ENCODE measurements at places on chromosomes 5 and 9. TPM values are rescaled to one million over a fixed set of nuclear protein-coding genes. Genes with fewer than 3 reads are reported as not detected.

- H3K27me3 ChIP-seq: no peaks in the 10 kb centered on the region
- peaks cover 18% of the 10 kb centered on the region for H3K4me1 ChIP-seq
- no peaks in the 10 kb centered on the region for H3K36me3 ChIP-seq
- no peak overlapping the region for H3K27ac ChIP-seq
- no peak overlapping the region for H3K4me3 ChIP-seq
- DNase-seq: no peak
Observed at GRCh38 chr9:133956520-133957076, 35.5 kb downstream of the VAV2 start.

ADAMTS2 gene
- 0.17 TPM for total RNA-seq

- H3K27me3 ChIP-seq: no peaks in the 10 kb centered on the region
- peaks cover 17% of the 10 kb centered on the region for H3K36me3 ChIP-seq
- no peak overlapping the region for H3K4me3 ChIP-seq
- peaks cover 10% of the 10 kb centered on the region for H3K4me1 ChIP-seq
- peak overlapping the region; percentile 70 for H3K27ac ChIP-seq
- no peak for DNase-seq
Observed at GRCh38 chr9:33835625-33836260, 18.8 kb downstream of the UBE2R2 start.

DNA sequence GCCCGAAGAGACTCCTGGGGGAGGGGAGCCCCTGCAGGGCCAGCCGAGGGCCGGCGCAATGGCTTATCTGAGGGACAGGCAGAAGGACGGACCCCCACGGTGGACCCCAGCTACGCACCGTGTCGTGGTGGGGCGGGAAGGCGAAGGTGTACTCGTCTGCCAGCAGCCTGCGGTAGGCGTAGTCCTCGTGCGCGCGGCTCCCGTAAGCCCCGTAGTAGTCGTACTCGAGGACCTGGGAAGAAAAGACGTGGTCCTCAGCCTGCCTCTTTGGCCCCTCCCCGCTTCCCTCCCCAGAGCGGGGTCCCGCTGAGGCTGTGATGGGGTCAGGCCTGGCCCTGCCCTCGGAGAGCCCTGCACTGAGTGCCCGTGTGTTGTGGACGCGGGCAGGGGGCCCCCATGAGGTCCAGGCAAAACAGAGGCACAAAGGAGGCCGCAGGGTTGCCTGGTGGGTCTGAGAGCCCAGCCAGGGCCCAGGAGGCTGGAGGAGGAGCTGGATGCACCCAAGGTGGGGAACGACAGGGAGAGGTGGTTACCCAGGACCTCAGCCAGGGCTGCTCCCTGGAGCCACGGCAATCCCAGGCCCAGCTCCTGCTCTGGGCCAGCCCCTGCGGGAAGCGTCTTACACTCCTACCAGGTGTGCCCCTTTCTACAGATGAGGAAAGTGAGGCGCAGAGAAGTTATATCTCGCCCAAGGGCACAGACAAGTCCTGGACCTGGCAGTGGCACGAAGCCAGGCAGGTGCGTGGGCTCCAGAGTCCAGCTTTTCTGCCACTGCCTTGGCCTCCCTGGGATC lies 35.2 kb downstream of the SARDH start:
- no peak overlapping the region for H3K27ac ChIP-seq
- no peak overlapping the region for H3K4me3 ChIP-seq
- H3K36me3 ChIP-seq: no peaks in the 10 kb centered on the region
- DNase-seq: no peak

GRCh38 chr5:154320224-154321089 lies 125.3 kb upstream of the SAP30L start:
- H3K4me3 ChIP-seq: no peak overlapping the region
- H3K4me1 ChIP-seq: peaks cover 5% of the 10 kb centered on the region
- no peaks in the 10 kb centered on the region for H3K27me3 ChIP-seq
- H3K36me3 ChIP-seq: peaks cover 6% of the 10 kb centered on the region

CAAP1 gene
- total RNA-seq: 29.2 TPM

GRCh38 chr9:86519066-86519615 lies 164.9 kb upstream of the TUT7 start:
- H3K36me3 ChIP-seq: no peaks in the 10 kb centered on the region
- no peaks in the 10 kb centered on the region for H3K27me3 ChIP-seq
- no peak for DNase-seq
- no peak overlapping the region for H3K27ac ChIP-seq
- H3K4me1 ChIP-seq: no peaks in the 10 kb centered on the region
- H3K4me3 ChIP-seq: no peak overlapping the region

GRCh38 chr5:78065663-78066062 lies 228.8 kb downstream of the AP3B1 start:
- no peaks in the 10 kb centered on the region for H3K4me1 ChIP-seq
- H3K27me3 ChIP-seq: no peaks in the 10 kb centered on the region
- no peak for DNase-seq
- no peaks in the 10 kb centered on the region for H3K36me3 ChIP-seq
- no peak overlapping the region for H3K4me3 ChIP-seq
- H3K27ac ChIP-seq: no peak overlapping the region

GRCh38 chr5:121979691-121980090 lies 17.9 kb downstream of the SRFBP1 start:
- no peak for DNase-seq
- no peak overlapping the region for H3K4me3 ChIP-seq
- no peak overlapping the region for H3K27ac ChIP-seq
- no peaks in the 10 kb centered on the region for H3K27me3 ChIP-seq
- peaks cover 18% of the 10 kb centered on the region for H3K36me3 ChIP-seq

DNA sequence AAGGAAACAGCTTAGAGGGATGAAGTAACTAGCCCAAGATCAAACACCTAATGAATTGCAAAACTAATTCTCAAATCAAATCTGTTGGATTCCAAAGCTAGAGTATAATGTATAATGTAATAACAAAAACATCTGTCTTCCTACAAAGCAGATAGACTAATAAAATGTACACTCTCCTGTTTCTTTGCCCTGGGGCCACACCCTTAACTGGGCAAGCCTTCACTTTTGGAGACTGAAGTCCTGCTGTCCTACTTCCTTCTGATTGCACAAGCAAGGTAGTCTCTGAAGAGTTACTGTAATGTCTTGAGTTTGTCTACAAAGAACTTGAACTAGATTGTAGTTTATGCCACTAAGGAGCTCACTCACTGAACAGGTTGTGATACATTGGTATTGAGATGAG lies 2.5 kb downstream of the TTC1 start:
- peak; percentile 35 for DNase-seq
- H3K36me3 ChIP-seq: peaks cover 36% of the 10 kb centered on the region
- H3K4me1 ChIP-seq: peaks cover 19% of the 10 kb centered on the region
- H3K27me3 ChIP-seq: no peaks in the 10 kb centered on the region

DNA sequence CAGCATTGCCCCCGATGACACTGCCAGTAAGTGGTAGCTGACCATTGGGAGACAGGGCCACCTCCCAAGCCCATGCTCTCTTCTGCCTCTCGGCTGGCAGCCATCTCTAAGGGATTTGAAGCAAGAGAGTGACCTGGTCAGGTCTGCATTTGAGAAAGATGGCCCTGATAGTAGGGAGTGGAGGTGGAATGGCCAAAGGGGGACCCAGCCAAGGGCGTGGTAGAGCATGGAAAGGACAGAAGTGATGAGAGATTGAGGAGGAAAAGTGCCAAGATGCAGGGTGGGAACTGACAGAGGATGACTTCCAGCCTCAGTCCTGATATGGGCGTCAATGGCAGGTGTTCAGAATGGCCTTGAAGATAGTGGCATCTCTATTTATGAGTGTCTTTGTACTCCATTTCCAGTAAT lies 9.0 kb downstream of the ABL1 start:
- H3K36me3 ChIP-seq: peaks cover 21% of the 10 kb centered on the region
- H3K4me3 ChIP-seq: peak overlapping the region; percentile 10
- peak overlapping the region; percentile 65 for H3K27ac ChIP-seq
- H3K27me3 ChIP-seq: no peaks in the 10 kb centered on the region
- H3K4me1 ChIP-seq: peaks cover 54% of the 10 kb centered on the region

ZNF658 gene
- 5.3 TPM for total RNA-seq

C1QTNF3 gene
- total RNA-seq: 0.49 TPM

- DNase-seq: peak; percentile 42
- H3K4me1 ChIP-seq: peaks cover 6% of the 10 kb centered on the region
- no peaks in the 10 kb centered on the region for H3K27me3 ChIP-seq
- H3K4me3 ChIP-seq: peak overlapping the region; percentile 70
- H3K27ac ChIP-seq: no peak overlapping the region
- peaks cover 33% of the 10 kb centered on the region for H3K36me3 ChIP-seq
Observed at GRCh38 chr9:136943291-136944211, 987 bp downstream of the FBXW5 start.

PCDHGB6 gene
- 1.4 TPM for total RNA-seq

GRCh38 chr5:80654054-80654390 lies 430 bp upstream of the MSH3 start:
- H3K4me1 ChIP-seq: peaks cover 17% of the 10 kb centered on the region
- H3K36me3 ChIP-seq: peaks cover 26% of the 10 kb centered on the region
- H3K27me3 ChIP-seq: no peaks in the 10 kb centered on the region
- peak overlapping the region; percentile 96 for H3K4me3 ChIP-seq

GRCh38 chr9:6644346-6645104 lies 1.0 kb downstream of the GLDC start:
- DNase-seq: no peak
- no peaks in the 10 kb centered on the region for H3K36me3 ChIP-seq
- no peak overlapping the region for H3K27ac ChIP-seq

PPIC gene
- 65.0 TPM for total RNA-seq

GRCh38 chr9:113659039-113659438 lies 195.5 kb downstream of the RGS3 start:
- H3K4me1 ChIP-seq: no peaks in the 10 kb centered on the region
- DNase-seq: no peak
- H3K4me3 ChIP-seq: no peak overlapping the region
- H3K27ac ChIP-seq: no peak overlapping the region
- H3K36me3 ChIP-seq: no peaks in the 10 kb centered on the region

GRCh38 chr5:139277171-139277570 lies 16.4 kb upstream of the MATR3 start:
- H3K27ac ChIP-seq: peak overlapping the region; percentile 65
- H3K4me1 ChIP-seq: peaks cover 37% of the 10 kb centered on the region
- DNase-seq: no peak
- H3K4me3 ChIP-seq: peak overlapping the region; percentile 40

GRCh38 chr5:93062548-93062947 lies 518.5 kb downstream of the NR2F1-AS1 start:
- H3K27me3 ChIP-seq: no peaks in the 10 kb centered on the region
- no peaks in the 10 kb centered on the region for H3K4me1 ChIP-seq
- peak; percentile 38 for DNase-seq
- no peaks in the 10 kb centered on the region for H3K36me3 ChIP-seq

Measured in MCF 10A (cell line).